Muscle of arm (tissue), 14 donors: ENCODE measurements at places on chromosomes 3 and 15. TPM values are rescaled to one million over a fixed set of nuclear protein-coding genes. Genes with fewer than 3 reads are reported as not detected.

The PIF1 gene
- polyA plus RNA-seq: 3.0 TPM

The UBXN7 gene
- 18.7 TPM for polyA plus RNA-seq

The GABRA5 gene
- 0.08 TPM for polyA plus RNA-seq

The GOLGA8T gene
- not detected for polyA plus RNA-seq

The GOLGA6A gene
- 0.68 TPM for polyA plus RNA-seq

The DZIP3 gene
- 24.9 TPM for polyA plus RNA-seq

The GLDN gene
- polyA plus RNA-seq: 1.1 TPM

GRCh38 chr15:47983533-47983932 lies 137.3 kb upstream of the SLC24A5 start:
- no peak for DNase-seq

GRCh38 chr15:48866141-48866563 lies 11.8 kb upstream of the EID1 start:
- no peak for DNase-seq

DNA sequence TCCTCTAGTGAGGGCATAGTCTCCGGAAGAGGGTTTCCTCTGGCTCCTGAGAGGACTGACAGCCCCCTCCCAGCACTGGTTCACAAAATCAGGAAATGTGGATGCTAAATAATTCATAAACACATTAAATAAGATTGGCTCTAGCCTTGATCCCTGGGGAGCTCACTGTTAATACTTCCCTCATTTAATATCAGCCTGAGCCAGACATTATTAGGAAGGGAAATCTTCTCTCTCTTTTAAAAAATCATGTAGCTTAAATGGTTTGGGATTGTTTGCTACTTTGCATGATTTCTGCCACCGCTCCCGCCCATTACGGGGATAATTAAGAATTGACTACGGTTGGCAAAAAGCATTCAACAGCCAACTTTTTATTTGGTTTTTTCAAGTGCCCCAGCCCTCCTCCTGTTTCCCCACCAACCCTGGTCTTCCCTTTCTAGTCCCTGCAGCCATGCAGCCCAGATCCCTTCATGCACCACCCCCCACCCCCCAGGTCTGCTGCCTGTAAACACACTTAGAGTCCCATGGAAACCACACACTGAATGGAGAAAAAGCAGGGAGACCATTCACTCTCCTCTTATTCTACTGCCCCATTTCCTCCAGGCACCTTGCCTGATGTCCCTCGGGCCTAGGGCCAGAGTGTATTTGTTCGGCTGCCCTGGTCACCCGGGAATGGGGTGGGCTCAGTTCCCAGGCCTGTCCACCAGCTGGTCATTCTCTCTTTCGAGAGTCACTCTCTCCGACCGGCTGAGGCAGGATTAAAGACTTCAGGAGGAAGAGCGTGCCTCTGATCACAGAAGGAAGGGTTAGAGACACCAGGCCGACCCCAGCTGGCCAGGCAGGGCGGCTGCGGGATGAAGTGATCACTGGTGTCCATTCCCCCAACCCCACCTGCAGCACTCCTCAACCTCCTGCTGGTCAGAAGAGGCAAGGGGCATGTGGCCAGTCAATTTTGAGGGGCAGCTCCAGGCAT lies 45.1 kb downstream of the SEMA5B start:
- DNase-seq: no peak

DNA sequence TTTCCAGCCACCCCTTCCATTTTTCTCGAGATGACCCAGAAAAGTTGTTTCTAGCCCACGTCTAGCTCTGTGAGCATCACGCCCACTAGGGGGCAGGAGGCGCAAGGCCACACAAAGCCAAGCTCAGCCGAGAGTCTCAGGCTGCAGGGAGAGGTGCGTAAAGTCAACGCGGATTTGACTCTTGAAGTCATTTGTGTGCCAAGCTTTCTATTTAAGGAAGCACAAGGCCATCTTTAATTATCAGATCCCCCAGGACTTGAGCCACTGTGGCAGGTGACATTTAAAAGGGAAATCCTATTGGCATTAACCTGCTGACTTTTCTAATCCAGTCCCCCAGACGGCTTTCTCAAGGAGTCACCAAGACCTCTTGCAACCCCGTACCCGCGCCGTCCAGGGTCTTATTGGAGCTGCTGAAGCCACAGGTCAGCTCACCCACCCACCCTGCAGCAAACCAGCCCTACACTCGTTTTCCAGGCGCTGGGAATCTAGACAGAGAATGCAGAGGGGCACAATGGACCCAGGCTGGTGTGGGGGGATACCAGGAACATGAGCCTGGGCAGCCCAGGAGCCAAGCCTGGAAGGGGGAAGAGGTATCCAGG lies 62.1 kb downstream of the CAPN7 start:
- DNase-seq: peak; percentile 87

GRCh38 chr15:57647791-57648130 lies 56.1 kb downstream of the MYZAP start:
- no peak for DNase-seq

- DNase-seq: no peak
Measured at GRCh38 chr3:12342151-12342550, 53.3 kb downstream of the PPARG start.

GRCh38 chr15:32730677-32731654 lies 13.2 kb downstream of the GREM1 start:
- no peak for DNase-seq

DNA sequence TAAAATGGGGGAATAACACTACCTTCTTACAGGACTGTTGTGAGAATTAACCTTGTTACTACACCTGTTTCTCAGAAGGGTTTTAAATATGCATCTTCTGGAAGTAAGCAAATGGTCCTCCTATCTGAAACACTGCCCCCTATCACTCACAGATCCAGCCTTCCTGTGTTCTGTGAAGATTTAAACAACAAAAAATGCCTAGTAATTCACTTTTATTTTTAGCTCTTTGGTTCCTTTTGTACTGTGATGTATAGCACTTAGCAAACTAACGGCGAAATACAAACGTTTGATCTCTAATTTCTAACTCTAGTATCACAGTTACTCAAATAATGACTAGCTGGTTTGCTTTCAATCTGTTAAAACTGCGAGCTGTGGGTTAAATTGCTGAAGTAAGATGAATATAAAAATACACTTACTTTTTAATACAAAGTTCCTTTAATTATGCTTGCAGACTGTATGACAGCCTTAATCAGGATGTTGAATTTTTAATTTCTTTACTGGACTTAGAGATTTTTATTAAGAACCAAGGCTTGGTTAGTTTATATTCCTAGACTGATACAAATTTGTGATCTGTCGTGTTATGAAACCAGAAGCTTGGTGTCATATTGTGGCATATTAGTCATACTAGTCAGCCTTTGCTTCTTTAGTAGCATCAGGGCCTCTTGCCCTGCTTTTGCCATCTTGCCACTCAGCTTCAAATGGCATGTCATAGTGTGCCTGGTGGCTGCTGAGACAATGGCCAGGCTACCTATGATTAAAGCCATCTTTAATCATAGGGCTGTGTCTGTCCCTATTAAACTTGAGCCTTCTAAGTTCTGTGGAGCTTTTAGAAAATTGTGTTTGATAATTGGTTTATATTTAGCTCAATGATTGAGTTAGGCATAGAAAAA lies 9.2 kb downstream of the EIF3J start:
- DNase-seq: no peak

GRCh38 chr15:59166166-59166565 lies 40.5 kb upstream of the LDHAL6B start:
- no peak for DNase-seq

- peak; percentile 41 for DNase-seq
Measured at GRCh38 chr15:70096215-70097062, 1.3 kb downstream of the TLE3 start.

- DNase-seq: no peak
Measured at GRCh38 chr3:39149498-39150147, 3.8 kb downstream of the CSRNP1 start.

- no peak for DNase-seq
Measured at GRCh38 chr15:75577401-75578172, 1.5 kb downstream of the PTPN9 start.

DNA sequence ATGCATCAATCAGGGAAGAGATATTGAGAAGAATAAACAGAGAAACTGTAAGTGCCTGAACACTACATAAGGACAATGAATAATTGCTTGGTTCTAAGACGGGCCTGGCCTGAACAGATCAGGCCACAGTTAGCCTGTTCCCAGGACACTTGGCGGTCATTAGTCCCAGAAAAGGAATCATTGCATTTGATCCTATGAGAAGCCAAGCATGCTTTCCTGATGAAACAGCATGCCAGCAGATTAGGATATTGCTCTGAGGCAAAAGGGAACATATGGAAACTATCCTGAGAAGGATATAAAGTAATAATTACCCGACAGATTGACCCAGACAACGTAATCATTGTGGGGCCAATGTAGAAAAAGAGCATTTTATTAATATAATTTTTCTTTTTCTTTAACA lies 51.9 kb downstream of the STRIT1 start:
- peak; percentile 59 for DNase-seq

- DNase-seq: no peak
Measured at GRCh38 chr15:36469311-36469966, 110.0 kb upstream of the CDIN1 start.

DNA sequence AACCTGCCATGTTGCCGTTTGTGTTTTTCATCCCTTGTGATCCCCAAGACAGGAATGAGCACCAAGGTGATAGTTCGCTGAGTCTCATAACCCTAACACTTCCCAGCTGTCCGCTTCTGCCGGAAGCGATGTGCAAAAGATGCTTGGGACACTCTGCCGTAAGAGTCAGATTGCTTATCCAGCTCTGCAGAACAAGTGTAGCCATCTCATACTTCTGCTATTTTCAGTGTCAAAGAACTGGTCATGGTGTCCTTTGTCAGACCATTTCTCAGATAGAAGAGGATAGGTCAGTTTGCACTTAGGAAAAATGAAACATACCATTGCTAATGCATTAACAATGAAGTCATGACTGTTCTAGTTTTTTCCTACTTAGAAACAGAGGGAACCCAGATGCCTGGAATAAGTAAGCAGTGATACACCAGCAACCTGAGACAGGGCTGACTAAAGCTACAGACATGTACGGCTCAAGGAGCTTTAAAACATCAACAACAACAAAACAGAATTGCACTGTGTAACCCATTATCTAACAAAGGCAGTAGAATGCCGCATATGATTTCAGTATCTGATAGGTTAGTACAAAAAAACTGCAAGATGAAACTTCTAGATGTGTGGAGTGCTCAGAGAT lies 134.0 kb upstream of the IL12A start:
- DNase-seq: peak; percentile 49

GRCh38 chr15:61687651-61688050 lies 372.6 kb downstream of the VPS13C start:
- DNase-seq: no peak

- DNase-seq: no peak
Measured at GRCh38 chr3:24832891-24833290, 338.2 kb upstream of the THRB start.

- no peak for DNase-seq
Measured at GRCh38 chr15:86796521-86796920, 716.9 kb downstream of the AGBL1 start.

GRCh38 chr3:97612632-97613031 lies 151.9 kb upstream of the ARL6 start:
- no peak for DNase-seq

DNA sequence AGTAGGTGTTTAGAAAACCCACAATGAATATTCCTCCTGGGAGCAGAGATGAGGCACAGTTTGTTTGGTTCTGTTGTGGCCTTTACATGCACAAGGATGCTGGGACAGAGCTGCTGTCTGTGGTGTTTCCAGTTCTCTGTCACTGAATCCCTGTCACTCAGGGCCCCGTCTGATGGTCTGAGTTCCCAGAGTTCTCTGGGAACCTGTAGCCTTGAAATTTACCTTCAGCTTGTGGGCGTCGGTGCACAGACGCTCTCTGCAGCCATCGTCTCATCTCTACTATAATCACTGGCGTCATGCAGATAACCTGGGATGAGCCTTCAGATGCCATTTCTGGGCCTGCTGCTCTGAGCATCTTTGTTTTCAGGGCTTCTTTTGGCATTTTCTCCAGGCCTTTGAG lies 81.9 kb downstream of the LRRK1 start:
- DNase-seq: no peak

DNA sequence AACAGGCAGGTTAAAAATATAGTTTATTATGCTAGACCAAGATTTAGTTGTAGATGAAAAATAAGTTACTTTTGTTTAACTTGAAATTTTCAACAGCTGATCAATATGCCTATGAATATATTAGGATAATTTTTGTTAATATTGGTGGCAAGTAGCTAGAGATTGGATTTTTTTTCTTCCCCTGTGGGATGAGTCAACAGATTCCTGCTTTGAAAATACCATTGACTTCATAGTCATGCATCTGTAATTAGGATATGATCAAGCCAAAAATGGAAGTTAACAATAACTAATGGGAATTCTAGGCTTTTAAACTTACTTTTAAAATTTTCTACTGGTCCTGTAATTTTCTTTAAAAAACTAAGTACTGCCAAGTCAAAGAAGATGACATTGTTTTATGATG lies 211.7 kb downstream of the ZIC1 start:
- no peak for DNase-seq

DNA sequence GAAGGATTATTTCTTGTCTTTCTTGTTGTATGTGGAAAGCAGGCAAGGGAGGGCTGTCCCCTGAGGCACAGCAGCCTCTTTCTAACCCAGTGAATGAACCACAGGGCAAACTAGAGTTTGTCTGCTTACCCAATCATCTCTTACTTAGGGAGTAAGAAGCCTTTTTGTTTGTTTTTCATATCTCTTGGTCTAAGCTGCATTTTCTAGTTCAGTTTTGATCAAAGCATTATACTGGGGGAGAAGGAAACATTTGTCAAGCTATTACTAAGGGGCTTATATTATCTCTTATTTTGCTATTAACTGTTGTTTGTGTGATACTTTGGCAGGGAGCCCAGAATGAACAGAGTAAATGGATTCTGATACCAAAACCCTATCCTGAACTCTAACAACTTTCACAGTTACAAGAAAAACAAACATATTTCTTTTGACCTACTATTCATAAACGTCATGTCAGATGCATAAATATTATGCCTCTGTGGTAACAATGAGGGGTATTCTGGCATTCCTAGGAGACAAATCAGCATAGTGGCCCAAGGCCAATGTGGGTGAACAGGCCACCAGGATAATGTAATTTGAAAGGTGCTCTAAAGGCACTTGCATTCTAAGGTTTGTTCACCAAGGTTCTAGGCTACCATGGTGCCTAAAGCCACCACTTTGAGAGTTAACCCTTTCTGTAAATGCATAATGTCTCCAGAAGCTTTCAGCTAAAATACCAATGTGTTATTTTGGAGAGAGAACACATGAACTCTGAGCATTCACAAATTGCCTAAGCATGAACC lies 271.6 kb upstream of the ZPLD1 start:
- DNase-seq: no peak

DNA sequence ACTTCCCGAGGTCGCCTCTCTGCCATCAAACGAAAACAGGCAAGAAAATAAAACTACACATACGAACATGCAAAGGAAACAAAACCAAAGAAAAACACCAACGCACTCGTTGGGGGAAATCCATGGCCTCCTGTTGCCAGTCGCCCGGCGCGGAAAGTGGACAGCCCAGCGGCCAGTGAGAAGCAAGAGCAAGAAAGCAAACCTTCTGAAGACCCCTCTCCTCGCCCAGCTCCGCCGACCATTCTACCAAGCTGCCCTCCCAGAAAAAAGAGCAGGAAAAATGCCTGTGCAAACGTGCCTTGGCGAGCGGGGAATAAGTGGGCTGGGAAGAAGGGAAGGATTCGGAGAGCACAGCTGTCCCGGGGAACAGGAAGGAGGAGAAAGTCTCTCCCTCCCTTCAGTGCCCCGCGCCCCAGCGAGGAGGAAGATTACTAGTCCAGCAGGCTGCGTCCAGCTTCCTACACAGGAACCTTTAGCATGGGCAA lies 802 bp upstream of the NECTIN3 start:
- no peak for DNase-seq
